Glomerular endothelial cell (primary cell): ENCODE measurements at places on chromosomes 16 and 17. TPM values are rescaled to one million over a fixed set of nuclear protein-coding genes. Genes with fewer than 3 reads are reported as not detected.

Gene HSD17B2
- total RNA-seq: 32.8 and 80.0 TPM in 2 replicates

Gene SHISA9
- total RNA-seq: 0.47 and 1.8 TPM in 2 replicates

Gene SYT17
- total RNA-seq: 3.6 and 5.8 TPM in 2 replicates

Gene G6PC1
- not detected in 2 replicates for total RNA-seq

Gene WNT9B
- not detected in 2 replicates for total RNA-seq

Gene EME2
- total RNA-seq: 6.1 and 8.8 TPM in 2 replicates

Gene EIF5A
- total RNA-seq: 432 and 433 TPM in 2 replicates

DNA sequence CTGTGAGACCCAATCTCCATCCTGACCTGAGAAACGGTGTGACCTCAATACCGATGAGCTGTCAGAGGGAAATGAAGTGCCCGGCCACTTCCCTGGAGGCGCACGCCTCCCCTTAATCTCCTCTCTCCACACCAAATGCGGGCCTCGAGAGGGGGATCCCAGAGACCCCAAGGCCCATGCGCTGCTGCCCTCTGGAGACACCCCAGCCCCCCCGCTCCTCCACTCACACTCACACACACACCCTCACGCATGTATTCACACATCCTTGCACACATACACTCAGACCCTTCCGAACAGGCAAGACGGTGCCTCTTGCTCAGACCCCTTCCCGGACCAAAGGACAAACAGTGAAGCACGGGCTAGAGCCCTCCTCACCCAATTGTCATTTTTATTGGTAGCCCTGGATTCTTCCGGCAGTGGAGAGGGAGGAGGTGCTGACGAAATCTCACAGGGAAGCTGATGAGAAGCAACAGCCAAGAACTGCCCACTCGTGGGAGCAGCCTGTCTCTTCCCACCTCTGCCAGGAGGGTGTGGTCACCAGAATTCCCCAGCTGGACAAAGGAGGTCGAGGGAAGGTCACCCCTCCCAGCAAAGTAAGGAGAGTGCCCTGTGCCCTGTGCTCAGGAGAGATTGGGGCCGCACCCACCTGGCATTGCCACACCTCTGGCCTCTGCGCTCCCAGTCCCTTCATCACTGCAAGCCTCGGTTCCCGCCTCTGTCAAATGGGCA lies 136.0 kb upstream of the TNRC6C start:
- no peak for DNase-seq

- no peak for DNase-seq
Measured at GRCh38 chr16:81647527-81647926, 131.6 kb upstream of the PLCG2 start.

- DNase-seq: no peak
Measured at GRCh38 chr16:76500006-76500405, 222.8 kb downstream of the CNTNAP4 start.

GRCh38 chr16:34803683-34804416 lies 1344.4 kb downstream of the TP53TG3F start:
- DNase-seq: no peak

DNA sequence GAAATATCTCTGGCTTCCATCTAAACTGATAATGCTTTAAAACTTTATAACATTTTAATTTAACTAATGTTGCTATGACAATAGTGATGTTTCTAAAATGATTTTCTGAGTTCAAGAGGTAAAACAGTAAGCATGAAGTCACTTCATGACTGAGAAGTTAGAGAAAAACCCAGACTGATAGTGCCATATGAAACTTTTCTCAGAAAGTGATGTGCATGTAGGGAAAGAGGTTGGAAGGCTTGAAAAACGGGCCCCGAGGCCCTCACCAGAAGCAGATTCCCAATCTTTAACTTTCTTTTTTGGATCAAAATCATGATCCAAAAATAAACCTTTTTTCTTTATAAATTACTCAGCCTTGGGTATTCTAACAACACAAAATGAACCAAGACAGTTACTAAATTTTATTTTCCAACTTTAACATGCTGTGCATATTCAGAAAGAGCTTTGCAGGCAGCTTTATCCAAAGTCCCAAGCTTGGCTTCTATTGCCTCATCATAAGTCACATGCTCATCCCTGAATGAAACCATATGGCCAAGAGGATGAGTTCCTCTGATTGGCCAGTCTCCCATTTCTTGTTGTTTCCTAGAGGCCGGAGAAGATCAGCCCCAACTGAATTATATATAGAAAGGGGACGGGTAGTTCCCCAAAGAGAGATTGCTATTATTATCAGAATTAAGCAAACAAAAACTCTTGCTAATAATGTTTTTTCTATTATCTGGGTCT lies 357.6 kb upstream of the SALL1 start:
- DNase-seq: no peak

GRCh38 chr17:304461-304860 lies 48.1 kb downstream of the RPH3AL start:
- no peak for DNase-seq

- DNase-seq: no peak
Measured at GRCh38 chr16:22751104-22751667, 62.8 kb upstream of the HS3ST2 start.

- DNase-seq: no peak
Measured at GRCh38 chr16:31700530-31701388, 172.8 kb upstream of the ZNF267 start.

- no peak for DNase-seq
Measured at GRCh38 chr17:53979991-53980390, 157.3 kb downstream of the KIF2B start.

- DNase-seq: no peak
Measured at GRCh38 chr16:77690416-77690815, 31.9 kb upstream of the NUDT7 start.

DNA sequence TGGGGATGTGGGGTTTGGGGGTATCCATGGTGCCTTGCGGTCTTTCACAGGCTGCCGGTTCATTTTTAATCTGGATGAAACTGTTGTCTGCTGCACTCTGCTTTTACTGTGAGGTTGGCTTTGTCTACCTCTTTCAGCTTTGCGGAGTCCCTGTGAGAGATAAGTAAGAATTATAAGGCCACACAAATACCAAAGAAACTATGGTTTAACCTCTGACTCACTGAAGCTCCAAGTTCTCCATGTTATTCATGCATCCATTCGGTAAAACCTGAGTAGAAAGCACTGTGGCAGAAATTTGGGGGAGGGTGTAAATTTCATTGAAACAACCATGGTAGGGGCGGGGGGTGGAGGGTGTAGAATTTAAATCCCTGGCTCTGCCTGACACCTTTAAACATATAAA lies 30.5 kb downstream of the KIAA0753 start:
- DNase-seq: no peak

DNA sequence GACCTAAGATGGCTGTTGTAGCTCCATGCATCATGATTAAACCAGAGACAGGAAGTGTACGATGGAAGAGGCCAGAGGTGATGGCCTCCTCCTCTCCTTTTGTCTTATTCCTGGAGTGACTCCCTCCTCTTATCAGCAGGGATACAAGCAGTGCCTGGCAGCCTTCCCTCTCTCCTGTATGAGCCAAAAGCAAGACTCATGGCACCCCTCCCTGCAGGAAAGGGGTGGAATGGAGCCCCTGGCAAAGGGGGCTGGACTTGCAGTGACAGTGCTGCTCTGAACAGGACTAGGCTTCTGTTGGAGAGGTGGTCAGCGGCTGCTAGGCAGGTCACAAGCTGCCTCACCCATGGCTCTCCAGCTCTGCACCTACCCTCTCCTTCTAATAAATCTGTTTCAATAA lies 8.4 kb downstream of the TXNL4B start:
- no peak for DNase-seq

- no peak for DNase-seq
Measured at GRCh38 chr16:70803319-70803718, 2.4 kb upstream of the VAC14 start.

GRCh38 chr16:85416228-85417109 lies 196.7 kb upstream of the GSE1 start:
- no peak for DNase-seq

DNA sequence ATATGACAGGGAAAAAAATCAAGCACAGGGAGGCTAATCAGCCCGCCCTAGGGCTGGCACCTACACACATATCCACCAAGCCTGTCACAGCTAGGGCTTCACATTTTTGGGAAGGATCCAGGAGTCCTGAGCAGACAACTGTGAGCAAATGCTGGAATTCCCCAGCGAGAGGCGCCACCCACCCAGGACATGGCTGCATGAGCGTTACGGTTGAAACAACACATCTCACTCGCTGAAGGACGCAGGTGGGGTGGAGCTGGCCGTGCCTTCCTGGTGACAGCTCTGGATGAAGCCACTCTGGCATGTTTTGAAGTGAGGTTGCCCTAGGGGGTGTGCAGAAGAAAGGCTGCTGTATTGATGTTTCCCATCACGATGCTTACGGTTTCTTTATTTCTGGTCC lies 315.1 kb upstream of the EEF2KMT start:
- DNase-seq: no peak
